ENCODE measurements at places on chromosomes 11 and 22.

DNA sequence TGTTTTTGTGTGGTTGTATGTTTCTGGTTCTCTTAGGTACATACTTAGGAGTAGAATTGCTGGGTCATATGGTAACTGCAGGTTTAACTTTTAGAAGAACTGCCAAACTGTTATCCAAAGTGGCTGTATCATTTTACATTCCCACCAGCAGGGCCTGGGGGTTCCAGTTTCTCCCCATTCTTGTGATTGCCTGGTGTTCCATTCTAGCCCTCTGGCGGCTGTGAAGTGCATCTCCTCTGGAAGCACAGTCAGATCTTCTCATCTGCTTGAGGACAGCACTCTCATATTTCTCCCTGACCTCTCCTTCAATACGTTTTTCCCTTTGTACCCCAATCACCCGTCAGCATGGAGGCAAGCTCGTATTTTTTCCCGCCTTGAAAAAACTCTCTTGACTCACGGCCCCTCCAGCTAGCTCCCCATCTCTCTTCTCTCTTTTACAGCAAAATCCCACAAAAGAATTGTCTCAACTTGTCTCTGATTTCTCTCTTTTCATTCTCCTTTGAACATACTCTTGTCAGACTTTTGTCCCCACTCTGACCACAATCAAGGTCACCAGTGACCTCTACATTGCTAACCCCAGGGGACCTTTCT is 56.8 kb upstream of the THY1 start:
- no peak for DNase-seq

DNA sequence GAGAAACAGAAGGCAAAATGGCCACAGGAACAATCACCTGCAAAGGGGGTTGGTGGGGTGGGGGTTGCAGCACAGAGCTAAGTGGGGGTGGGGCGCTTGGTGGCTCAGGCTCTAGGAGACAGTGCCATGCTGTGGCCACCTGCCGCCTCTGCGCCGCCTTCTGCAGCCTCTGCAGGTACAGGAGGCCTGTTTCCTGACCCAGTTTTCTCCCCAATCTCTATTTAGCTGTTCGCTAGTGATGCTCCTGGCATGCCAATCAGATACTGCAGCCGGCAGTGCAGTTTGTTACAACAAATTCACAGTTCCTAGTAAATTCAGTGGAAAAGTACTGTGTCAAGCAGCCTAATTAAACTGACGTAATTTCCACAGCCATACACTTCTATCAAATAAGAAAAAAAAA is 106.4 kb downstream of the SERGEF start:
- DNase-seq = no peak

DNA sequence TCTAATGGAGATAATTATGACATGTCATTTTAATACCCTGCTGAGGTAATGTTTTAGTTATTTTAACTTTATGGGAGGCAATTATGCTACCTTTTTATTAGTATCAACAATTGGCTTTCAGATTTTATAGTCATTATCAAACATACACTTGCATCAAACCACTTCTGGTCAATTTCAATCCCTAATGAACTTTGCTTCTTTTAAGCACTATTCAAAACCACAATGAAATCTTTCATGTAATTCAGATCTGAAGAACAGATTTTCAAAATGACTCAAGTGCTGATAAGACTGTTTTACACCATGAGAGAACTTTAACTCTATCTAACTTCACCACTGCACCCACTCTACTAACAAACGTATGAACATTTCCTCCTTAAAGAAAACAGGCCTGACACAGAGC is 25.9 kb upstream of the CCDC34 start:
- no peak for DNase-seq

DNA sequence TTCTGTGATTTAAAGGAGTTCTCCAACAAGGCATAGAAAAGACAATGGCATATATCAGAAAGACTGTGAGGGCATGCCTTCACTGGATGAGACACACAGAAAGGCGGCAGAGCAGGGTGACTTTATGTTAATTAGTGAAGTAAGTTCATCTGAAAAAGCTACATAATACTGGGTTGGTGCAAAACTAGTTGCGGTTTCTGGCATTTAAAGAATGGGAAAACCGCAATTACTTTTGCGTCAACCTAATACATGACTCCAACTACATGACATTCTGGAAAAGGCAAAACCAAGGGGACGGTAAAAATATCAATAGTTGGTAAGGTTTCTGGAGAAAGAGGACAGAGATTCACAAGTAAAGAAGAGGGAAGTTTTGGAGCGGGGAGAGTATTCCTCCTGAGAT is 5.1 kb downstream of the RFPL1 start:
- no peak for DNase-seq

- DNase-seq = no peak
These were observed 61.3 kb downstream of the CHST1 start for GRCh38 chr11:45603946-45604682.

DNA sequence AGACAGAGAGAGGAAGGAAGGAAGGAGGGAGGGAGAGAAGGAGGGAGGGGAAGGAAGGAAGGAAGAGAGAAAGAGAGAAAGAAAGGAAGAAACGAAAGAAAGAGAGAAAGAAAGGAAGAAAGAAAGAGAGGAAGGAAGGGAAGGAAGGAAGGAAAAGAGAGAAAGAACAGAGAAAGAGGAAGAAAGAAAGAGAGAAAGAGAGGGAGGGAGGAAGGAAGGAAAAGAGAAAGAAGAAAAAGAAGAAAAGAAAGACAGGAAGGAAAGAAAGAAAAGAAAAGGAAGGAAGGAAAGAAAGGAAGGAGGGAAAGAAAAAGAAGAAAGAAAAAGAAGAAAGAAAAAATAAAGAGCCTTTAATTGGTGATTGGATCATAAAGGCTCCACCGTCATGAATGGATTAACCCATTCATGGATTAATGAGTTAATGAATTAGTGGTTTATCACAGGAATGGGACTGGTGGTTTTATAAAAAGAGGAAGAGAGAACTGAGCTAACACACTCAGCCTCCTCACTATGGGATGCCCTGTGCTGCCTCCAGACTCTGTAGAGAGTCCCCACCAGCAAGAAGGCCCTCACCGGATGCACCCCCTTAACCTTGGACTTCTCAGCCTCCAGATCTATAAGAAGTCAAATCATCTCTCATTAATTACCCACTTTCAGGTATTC is 9.0 kb upstream of the PLAAT2 start:
- DNase-seq = no peak

All from stimulated activated CD4-positive, alpha-beta T cell treated with anti-CD3 and anti-CD28 coated beads, Interleukin-12 subunit alpha, Interleukin-12 subunit beta, amount 100 ng/mL, for 48 hours (primary cell).